GM12891 (cell line): ENCODE measurements at places on chromosomes 2 and 18.
A peak's percentile ranks its signal among the peaks of the same experiment; 100 is the strongest.

DNA sequence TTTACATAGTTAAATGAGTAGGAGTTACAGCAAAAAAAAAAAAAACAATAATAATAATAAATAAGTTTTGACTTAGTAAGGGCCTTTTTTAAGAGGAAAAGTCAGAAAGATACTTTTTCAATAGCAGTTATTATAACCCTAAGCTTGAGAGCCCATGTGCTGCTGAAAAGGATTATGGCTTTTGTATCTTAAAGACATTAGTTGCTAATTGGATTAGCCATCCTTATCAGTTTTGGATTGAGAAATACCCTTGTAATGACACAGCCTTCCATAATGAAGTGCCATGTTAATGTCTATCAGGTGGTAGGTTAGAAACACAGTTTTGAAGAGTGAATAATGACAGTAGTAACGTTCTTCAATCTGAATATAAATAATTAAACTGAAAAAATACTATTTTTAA is 554.0 kb downstream of the RIT2 start:
- no peak for DNase-seq

DNA sequence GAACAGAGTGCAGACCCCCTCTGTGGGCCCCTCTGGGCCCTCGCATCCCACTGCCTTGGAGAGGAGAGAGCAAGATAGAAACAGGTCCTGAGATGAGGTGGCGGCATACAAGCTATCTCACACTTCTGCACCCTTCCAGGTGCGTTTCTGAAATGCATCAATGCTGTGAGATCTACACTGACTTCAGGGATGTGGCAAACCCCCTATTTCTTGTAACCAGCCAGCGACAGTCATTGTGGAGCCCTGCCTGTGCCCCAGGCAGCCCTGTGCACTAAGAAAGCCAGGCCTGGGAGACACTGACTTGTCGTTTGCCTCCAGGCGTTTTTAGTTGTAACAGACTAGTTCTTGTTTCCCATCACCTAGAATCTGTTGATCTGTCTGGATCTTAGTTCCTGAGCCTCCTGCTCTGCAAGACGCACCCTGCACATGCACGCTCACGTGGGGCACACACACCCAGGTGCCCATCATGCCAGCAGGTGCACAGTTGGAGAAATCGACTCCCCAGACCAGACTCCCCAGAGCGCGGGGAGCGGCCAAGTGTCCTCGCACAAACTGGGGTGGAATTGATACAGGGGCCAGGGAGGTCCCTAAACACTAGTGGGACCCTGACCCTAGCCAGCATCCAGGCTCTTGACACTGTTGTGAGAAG is 238.0 kb downstream of the FAM210A start:
- DNase-seq: no peak

DNA sequence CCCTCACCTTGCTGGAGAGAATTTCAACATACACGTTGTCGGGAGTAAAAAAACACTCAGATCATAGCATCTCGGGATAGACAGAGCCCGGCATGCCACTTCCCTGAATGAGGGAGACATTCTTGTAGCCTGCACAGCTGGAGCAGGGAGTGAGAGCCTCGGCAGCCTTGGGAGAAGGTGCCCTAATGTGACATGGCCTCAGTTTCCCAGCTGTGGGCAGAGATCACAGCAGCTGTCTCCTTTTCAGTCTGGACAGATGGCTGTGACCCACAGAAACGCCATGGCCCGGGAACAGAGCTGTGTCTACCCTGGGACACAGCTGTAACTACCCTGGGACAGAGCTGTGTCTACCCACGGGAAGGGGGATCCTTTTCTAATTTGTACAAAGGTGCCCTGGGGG is 55.9 kb downstream of the HS1BP3 start:
- DNase-seq: no peak

- no peak for DNase-seq
Measured at GRCh38 chr2:71898375-71898774, 249.3 kb downstream of the CYP26B1 start.

DNA sequence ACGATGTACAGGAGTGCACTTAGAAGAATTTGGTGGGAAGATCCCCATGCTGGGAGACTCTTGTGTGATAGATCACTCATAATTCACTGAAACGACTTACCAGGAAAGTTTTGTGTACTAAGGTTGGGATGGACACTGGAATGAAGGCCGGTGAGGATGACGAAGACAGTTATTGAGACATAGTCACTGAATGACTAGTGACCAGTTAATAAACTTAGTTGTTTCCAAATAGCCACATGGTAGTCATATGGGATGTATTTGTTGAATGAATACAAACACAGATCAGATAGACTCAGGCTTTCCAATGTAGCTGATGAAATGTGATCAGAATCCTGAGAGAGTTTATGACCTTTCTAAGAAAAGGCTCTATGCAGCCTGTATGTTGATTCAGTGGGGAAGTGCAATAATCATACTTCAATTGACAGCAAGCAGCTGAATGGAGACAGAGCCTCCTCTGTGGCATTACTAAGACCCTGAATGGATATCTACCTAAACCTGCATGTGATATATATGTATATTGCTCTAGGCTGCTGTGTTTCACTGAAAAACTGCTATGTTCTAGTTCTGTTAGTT is 20.4 kb downstream of the GDF7 start:
- no peak for DNase-seq

DNA sequence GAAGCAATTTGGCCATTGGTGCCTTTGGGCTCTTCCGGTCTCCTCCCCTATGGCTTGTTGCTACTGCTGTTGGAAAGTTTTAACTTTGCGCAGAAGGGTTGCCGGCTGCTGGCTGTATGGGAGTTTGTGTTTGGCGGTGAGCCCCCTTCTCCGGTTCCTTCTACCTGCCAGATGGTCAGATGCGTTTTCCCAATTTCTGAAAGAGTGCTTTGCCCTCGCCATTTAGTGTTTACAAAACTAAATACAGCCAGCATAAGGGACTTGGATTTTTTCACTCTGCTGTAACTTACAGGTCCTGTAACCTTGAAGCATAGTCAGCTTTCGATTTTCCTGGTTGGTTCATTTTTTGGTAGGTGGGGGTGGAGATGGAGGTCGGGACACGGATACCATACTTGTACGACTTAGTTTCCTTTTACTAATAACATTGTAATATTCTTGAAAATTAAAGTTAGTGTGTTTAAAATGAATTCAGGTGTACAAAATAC is 604 bp downstream of the COQ10B start:
- peak; percentile 44 for DNase-seq

- DNase-seq: no peak
Measured at GRCh38 chr2:142220901-142221300, 90.1 kb upstream of the LRP1B start.

DNA sequence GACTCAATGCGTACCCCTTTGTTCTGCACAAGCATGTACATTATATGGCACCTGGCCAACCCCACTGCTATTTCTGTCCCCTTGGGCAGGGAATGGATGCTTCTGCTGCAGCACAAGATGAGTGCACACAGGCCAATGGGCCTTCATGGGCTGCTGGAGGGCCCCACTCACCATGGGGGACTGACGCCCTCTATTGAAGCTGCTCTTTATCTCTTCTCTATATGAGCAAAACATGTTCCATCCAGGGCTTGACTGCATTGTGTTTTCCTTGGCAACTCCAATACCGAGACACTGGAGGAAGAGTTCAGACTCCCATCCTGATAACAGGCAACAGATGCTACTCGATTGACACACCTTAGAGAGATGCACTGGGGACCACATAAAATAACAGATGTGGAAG is 251.6 kb upstream of the NCKAP5 start:
- no peak for DNase-seq

DNA sequence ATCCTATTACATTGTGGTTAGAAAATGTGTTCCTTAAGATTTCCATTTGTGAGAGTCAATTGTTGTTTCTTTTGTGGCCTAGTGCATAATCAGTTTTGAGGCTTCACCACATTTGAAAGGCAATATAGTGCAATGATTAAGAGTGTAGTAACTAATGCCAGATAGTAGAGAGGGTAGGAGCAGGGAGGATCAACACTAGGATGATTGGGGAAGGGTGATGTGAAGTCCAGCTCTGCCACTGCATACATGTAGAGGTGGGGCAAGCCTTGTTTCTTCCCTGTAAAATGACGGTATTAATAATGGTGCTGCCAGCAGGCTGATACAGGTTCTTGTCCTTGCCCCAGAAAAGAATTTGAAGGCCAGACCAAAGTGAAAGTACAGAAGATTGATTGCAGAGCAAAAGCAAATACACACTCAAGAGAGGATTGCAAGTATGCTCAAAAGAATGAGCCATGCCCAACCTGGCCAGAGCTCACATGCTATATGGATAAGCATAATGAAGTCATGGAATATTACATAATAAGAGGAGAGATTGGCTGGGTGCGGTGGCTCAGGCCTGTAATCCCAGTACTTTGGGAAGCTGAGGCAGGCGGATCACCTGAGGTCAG is 8.0 kb downstream of the SP100 start:
- DNase-seq: no peak

DNA sequence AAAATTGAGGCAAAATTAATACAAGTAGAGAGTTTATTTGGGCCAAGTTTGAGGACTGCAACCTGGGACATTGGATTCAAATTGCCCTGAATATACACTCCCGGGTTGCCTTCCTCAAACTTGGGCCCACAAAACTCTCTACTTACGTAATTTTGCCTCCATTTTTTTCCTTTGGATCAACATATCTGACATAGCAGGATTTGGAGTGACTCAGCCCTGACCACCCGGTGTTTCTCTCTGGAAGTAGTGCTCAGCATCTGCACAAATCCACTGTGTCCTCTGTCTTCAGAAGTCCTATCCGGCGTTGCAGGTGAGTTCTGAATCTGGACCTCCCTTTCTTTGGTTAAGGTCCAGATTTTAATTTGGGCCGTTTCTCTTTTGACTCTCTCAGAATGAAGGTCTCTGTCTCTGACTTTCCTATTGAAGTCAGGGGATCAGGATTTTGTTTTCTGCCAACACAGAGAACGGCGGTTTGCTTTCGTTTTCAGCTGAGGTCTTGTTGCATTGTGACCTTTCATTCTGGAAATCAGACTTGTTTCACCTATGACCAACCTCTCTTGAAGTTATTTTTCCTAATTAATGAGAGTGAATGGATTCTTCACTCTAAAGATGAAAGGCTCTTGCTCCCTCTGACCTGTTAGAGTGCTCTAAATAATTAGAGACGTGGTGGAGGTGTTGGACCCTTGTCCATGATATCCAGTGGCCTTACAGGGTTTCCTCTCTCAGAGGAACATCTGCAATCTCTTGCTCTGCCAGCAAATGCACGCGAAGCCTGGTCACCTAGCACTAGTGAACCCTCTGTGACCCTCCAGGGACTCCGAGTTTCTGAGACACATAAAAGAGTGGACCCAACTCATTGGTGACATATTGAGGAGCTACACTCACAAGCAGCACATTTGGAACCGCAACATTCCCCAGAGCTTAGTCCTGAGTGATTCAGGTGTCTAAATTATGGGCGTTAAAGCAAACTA is 13.6 kb downstream of the TCF23 start:
- no peak for DNase-seq

GRCh38 chr18:13589943-13590342 is 136.4 kb downstream of the FAM210A start:
- no peak for DNase-seq

- no peak for DNase-seq
Measured at GRCh38 chr18:11283479-11284161, 134.3 kb upstream of the PIEZO2 start.

- no peak for DNase-seq
Measured at GRCh38 chr2:152093464-152093863, 5.4 kb downstream of the CACNB4 start.

- DNase-seq: no peak
Measured at GRCh38 chr2:238703436-238703835, 144.4 kb upstream of the TWIST2 start.

GRCh38 chr2:70475266-70475665 is 78.4 kb downstream of the TGFA start:
- DNase-seq: no peak

GRCh38 chr2:48176876-48177275 is 270.6 kb upstream of the FBXO11 start:
- no peak for DNase-seq

- no peak for DNase-seq
Measured at GRCh38 chr2:147910990-147911473, 66.2 kb downstream of the ACVR2A start.

GRCh38 chr18:37219257-37219656 is 346.3 kb downstream of the CELF4 start:
- DNase-seq: no peak

GRCh38 chr2:216066230-216066629 is 15.4 kb downstream of the PECR start:
- DNase-seq: no peak

GRCh38 chr2:70258532-70258875 is 567 bp downstream of the PCYOX1 start:
- DNase-seq: no peak

GRCh38 chr2:48566592-48567310 is 36.8 kb downstream of the STON1 start:
- no peak for DNase-seq

GRCh38 chr18:63131106-63131958 is 188.2 kb downstream of the BCL2 start:
- DNase-seq: no peak

DNA sequence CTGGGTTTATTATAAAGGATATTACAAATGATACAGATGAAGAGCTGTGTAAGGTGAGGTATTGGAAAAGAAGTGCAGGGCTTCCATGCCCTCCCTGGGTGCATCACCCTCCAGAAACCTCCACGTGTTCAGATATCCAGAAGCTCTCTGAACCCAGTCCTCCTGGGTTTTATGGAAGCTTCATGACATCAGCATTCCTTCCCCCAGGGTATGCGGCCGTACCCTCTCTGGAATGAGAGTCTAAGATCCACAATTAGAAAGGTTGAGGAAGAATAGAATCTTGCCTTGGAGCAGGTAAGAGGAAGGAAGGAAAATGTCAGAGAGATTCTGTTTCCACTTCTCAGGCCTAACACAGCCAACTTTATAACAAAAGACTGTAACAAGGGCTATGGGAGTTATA is 208.2 kb upstream of the DCC start:
- no peak for DNase-seq

GRCh38 chr2:115684345-115684744 is 1241.9 kb downstream of the DPP10 start:
- DNase-seq: no peak

GRCh38 chr2:235200216-235200615 is 248.4 kb downstream of the SH3BP4 start:
- DNase-seq: no peak

GRCh38 chr2:137897082-137897481 is 67.2 kb upstream of the HNMT start:
- no peak for DNase-seq

GRCh38 chr2:230958820-230959756 is 34.0 kb upstream of the GPR55 start:
- no peak for DNase-seq

DNA sequence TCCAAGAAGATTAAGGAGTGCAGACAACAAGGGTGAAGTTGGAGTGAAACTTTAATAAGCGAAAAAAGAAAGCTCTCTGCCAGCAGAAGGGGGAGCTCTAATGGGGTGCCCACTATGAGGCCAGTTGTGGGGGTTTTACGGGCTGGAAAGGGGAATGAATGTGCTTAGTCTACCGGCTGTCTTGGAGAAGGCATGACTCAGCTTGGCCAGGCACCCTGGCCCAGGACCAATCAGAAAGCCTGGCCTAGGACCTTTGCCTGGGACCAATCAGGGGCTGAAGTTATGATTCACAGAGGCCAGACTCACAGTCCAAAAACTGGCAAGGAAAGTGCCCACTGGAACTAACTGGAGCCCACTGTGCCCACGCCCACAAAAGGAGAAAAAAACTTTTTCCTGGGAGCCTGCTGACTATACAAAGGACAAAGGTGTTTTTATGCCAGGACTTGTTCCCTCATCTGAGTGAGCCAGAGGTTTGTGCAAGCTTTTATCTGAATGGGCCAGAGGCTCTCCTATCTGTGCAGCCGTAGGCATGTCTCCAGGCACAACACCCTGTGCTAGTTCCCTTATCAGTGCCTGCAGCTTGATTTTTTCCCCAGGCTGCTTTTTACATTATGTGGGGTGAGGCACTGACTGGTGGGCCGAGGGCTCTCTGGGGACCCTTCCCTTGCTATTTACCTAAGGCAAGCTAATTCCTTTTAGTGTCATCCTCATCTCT is 18.6 kb downstream of the CMPK2 start:
- DNase-seq: no peak
